ENCODE measurements at places on chromosomes 2 and 18. TPM values are rescaled to one million over a fixed set of nuclear protein-coding genes. Genes with fewer than 3 reads are reported as not detected.
A peak's percentile ranks its signal among the peaks of the same experiment; 100 is the strongest.

DNA sequence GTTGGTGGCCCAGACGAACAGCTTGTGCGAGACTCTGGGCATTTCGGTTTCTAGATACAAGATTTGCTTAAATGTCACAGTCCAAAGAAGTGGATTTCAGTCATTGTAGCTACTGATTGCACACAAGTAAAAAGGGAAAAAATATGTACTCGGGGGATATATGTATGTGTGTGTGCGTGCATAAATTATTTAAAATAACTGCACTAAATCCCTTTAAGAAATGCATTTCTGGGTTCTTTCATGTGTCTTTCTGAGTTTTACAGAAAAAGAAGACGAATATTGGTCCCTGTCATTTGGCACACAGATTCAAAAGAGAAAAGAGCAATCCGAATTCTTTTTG, 2.1 kb upstream of the EPHA4 start:
- H3K4me3 ChIP-seq = peak overlapping the region; percentile 69
- no peak for DNase-seq
- peaks cover 23% of the 10 kb centered on the region for H3K4me1 ChIP-seq

DNA sequence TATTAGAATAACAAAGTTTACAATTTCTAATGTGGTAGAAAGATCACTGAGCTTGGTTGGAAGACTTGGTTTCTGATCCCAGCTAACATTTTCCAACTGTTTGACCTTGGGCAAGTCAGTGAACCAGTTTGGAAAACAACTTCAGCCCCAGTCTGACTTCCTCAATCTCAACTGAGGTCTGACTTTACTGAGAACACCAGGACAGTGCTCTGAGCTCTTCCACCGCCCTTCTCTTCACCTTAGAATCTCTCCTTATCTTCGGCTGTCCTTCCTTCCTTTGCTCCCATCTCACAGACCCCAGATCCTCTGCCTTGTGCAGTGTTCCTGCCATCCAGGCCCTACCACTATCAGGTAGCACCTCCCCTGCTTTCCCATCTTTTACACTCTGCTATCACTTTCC, 193.8 kb upstream of the SP5 start:
- no peak for DNase-seq
- no peak overlapping the region for H3K27ac ChIP-seq
- H3K4me1 ChIP-seq = peaks cover 8% of the 10 kb centered on the region
- H3K36me3 ChIP-seq = no peaks in the 10 kb centered on the region
- H3K27me3 ChIP-seq = no peaks in the 10 kb centered on the region
- H3K4me3 ChIP-seq = no peak overlapping the region

DNA sequence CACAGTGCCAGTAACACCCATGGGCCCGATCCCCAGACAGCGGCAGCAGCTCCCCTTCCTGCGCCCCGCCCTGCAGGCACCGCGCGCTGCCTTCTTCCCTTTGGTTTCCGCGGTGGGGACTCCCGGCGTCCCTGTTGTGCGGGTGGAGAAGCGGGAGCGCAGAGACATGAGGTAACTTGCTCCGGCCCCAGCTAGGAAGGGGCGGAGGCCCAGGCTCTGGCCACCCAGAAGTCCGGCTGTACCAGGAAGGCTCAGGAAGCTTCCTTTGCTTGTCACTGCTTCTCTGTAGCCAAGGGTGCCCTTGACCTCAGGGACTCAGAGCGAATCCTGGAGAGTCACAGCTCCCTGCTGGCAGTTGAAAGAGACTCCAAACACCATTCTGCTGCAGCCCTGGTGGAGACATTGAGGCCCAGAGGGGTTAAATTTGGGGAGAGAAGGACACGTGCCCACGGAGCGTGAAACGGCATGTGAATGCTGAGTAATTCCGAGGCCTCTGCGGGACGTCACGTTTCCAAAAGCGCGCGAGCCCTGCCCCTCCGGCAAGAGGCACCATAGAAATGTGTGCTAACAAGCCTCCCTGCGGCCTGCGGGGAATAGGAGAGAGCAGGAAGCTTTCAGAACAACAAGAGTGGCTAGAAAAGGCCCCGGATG, 6.7 kb upstream of the ADCY3 start:
- no peaks in the 10 kb centered on the region for H3K27me3 ChIP-seq
- no peak overlapping the region for H3K27ac ChIP-seq
- H3K36me3 ChIP-seq = no peaks in the 10 kb centered on the region
- peaks cover 11% of the 10 kb centered on the region for H3K4me1 ChIP-seq
- no peak for DNase-seq

The TLX2 gene
- total RNA-seq = 0.82 TPM

GRCh38 chr18:22033085-22033484, 136.3 kb upstream of the GATA6 start:
- no peaks in the 10 kb centered on the region for H3K4me1 ChIP-seq
- no peak overlapping the region for H3K4me3 ChIP-seq
- no peaks in the 10 kb centered on the region for H3K36me3 ChIP-seq
- DNase-seq = no peak
- no peak overlapping the region for H3K27ac ChIP-seq

The CYP1B1 gene
- total RNA-seq = 8.6 TPM

DNA sequence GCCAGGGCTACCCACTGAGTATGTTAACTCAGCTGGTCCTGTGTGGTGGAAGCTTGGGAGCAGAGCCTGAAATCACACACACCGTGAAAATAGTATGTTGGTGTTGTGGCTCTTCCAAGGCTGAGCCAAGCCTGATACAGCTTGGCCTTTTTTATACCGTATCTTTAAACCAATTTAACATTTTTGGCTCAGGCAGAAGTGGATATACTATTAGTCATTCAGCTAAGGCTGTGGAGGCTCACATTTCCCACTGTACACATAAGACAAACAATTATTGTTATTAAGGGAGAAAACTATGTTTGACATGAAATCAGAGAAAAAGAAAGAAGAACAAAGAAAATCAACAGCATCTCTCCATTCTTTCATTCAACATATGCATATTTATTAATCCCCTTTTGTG, 159.0 kb downstream of the BCL11A start:
- H3K27ac ChIP-seq = no peak overlapping the region
- no peaks in the 10 kb centered on the region for H3K36me3 ChIP-seq
- DNase-seq = no peak
- H3K4me3 ChIP-seq = no peak overlapping the region
- H3K27me3 ChIP-seq = peaks cover 1% of the 10 kb centered on the region

DNA sequence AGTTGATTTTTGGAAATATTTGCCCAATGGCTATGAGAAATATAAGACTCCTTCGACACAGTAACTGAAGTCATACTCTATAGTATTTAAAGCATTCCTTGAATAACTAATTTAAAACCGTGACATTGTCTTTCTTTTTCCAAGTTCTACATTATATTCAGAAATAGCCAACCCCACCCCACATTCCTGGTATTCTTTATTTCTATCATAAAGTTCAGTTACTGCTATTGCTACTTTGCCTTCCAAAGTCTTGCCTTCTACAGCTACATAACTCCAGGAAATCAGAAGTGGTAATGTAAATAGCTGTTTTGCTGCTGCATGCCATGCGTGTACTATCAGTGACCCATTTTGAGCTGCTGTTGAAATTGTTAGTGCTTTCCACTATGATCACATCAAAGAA, 45.1 kb upstream of the SETBP1 start:
- no peak overlapping the region for H3K4me3 ChIP-seq
- no peak overlapping the region for H3K27ac ChIP-seq
- DNase-seq = no peak
- H3K36me3 ChIP-seq = no peaks in the 10 kb centered on the region

- no peaks in the 10 kb centered on the region for H3K4me1 ChIP-seq
- H3K4me3 ChIP-seq = no peak overlapping the region
- H3K27me3 ChIP-seq = peaks cover 27% of the 10 kb centered on the region
- no peaks in the 10 kb centered on the region for H3K36me3 ChIP-seq
- H3K27ac ChIP-seq = no peak overlapping the region
Measured at GRCh38 chr2:226431288-226431948, 368.2 kb downstream of the IRS1 start.

GRCh38 chr2:40363631-40364030, 88.3 kb downstream of the SLC8A1 start:
- H3K27ac ChIP-seq = no peak overlapping the region
- H3K4me3 ChIP-seq = no peak overlapping the region
- H3K4me1 ChIP-seq = peaks cover 10% of the 10 kb centered on the region
- no peaks in the 10 kb centered on the region for H3K36me3 ChIP-seq
- DNase-seq = no peak

The MATN3 gene
- not detected for total RNA-seq

- peaks cover 12% of the 10 kb centered on the region for H3K4me1 ChIP-seq
- H3K27ac ChIP-seq = no peak overlapping the region
- H3K27me3 ChIP-seq = peaks cover 16% of the 10 kb centered on the region
Measured at GRCh38 chr2:88180605-88181240, 10.6 kb downstream of the THNSL2 start.

The CNTNAP5 gene
- total RNA-seq = not detected

The MGAT4A gene
- total RNA-seq = 44.6 TPM

The FTCDNL1 gene
- 2.6 TPM for total RNA-seq

DNA sequence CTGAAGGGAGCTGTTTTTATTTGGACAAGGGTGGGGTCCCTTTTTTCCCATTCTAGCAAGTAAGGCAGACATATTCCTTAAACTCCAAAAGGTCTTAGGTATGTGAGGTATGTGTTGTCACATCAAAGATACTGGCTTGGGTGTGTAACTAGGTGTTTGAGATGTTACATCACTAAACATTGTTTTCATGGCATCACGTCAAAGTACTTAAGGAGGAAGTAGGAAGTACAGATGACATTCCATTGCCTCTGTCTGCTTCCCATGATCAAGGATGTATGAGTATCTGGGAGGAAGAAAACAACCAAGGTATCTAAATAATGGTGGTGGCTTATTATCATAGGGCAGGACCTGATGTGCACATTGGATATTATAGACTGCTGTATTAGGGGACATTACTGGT, 39.3 kb downstream of the CD302 start:
- no peak for DNase-seq
- no peaks in the 10 kb centered on the region for H3K27me3 ChIP-seq
- H3K4me1 ChIP-seq = peaks cover 3% of the 10 kb centered on the region
- H3K27ac ChIP-seq = no peak overlapping the region
- H3K36me3 ChIP-seq = peaks cover 47% of the 10 kb centered on the region
- no peak overlapping the region for H3K4me3 ChIP-seq

The ARHGAP15 gene
- total RNA-seq = 54.1 TPM

DNA sequence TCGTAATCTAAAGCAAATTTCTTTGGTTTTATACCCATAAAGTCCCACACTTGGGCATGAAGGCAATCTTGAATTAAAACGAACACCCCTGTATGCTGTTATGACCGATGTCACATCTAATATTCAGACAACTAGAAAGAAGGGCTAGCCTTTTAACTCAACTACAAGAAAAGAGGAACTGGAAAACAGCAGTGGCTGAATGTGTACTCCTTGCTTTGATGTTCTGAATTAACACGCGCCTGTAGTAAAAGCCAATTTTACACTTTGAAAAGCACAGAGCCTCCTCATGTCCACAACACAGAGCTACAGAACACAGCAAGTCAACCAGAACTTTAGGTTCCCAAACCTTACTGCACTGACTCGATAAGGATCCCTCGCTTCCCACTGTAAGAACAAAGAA, 147.6 kb downstream of the HDAC4 start:
- no peak for DNase-seq
- no peak overlapping the region for H3K4me3 ChIP-seq
- no peak overlapping the region for H3K27ac ChIP-seq
- no peaks in the 10 kb centered on the region for H3K27me3 ChIP-seq

DNA sequence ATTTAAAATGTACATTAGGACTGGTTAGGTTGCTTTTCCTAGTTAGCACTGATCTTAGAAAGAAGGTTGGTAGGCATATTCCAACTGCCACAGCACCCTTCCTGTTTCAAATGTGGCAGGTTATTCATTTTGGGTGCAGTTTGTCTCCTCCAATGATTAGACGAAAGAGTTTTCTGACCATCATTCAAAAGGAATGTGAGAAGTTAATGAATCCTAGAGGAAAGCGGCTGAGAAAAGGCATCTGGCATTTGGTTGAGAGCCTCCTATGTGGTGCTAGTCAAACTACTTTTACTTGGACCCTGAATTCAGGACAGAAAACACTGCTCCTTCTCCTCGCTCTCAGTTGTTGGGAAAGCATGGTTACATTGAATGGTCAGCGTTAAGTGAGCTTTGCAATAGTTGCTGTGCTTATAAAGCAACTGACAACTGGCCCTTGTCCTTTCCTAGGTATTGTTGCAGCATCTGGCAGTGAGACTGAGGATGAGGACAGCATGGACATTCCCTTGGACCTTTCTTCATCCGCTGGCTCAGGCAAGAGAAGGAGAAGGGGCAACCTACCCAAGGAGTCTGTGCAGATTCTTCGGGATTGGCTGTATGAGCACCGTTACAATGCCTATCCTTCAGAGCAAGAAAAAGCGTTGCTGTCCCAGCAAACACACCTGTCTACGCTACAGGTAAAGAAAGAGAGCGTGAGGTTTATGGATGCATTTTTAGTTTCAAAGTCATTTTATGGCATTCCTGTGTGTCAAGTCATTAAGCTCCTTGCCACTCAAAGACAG, 6.1 kb downstream of the TGIF1 start:
- no peak overlapping the region for H3K27ac ChIP-seq
- no peaks in the 10 kb centered on the region for H3K27me3 ChIP-seq
- DNase-seq = no peak
- H3K36me3 ChIP-seq = peaks cover 80% of the 10 kb centered on the region

- no peak overlapping the region for H3K4me3 ChIP-seq
- H3K27ac ChIP-seq = no peak overlapping the region
- no peaks in the 10 kb centered on the region for H3K36me3 ChIP-seq
Measured at GRCh38 chr18:52287151-52287550, 52.8 kb upstream of the DCC start.
